Stimulated activated CD4-positive, alpha-beta T cell treated with anti-CD3 and anti-CD28 coated beads, Interleukin-4, amount 100 ng/mL, for 48 hours (primary cell): ENCODE measurements at places on chromosomes 5 and 9.
A peak's percentile ranks its signal among the peaks of the same experiment; 100 is the strongest.

DNA sequence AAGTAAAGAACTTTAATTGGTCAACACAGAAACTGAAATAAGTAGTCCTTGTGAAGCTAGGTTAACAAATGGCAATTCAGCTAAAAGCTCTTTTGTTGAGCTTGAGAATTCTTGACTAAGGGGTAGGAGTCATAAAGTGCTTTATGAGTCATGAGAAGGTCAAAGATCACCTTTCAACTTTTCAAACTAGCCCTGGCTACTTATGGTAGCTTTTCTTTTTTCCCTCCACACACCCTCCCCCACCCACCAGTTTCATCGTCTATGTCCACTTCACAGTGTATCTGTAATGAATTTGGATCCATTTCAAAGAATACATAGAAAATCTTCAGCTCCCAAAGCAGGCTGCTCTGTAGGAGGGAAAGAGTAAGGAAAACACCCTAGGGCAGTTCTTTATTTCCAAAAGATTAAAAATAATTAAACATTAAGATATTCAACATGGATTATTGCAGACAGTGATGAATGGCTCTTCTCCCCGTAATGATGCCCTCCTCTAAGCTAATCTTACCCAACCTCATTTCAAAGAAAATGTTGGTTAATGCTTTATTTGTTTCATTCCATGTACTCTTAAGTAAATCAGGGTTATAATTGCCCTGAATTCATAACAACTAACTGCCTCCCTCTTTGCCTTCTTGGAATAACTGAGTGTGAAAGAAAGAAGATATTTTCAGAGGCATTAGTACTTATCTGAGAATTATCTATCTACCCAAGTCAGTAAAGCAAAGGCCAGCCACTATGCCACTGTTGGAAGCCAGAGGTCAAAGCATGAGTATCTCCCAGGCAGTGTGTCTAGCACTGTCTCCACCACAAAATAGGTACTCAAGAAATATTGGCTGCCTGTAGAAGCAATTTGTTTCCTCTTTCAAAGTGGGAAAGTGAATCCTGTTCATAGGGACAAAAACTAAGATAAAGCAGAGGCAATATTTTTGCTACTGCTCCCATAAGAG, 290.6 kb downstream of the PIK3R1 start:
- DNase-seq = no peak

- DNase-seq = no peak
Observed at GRCh38 chr5:57845025-57845424, 362.4 kb upstream of the ACTBL2 start.

- DNase-seq = no peak
Observed at GRCh38 chr9:29668732-29669131, 2095.5 kb upstream of the C9orf72 start.

GRCh38 chr9:37908698-37909186, 4.8 kb upstream of the SLC25A51 start:
- no peak for DNase-seq

DNA sequence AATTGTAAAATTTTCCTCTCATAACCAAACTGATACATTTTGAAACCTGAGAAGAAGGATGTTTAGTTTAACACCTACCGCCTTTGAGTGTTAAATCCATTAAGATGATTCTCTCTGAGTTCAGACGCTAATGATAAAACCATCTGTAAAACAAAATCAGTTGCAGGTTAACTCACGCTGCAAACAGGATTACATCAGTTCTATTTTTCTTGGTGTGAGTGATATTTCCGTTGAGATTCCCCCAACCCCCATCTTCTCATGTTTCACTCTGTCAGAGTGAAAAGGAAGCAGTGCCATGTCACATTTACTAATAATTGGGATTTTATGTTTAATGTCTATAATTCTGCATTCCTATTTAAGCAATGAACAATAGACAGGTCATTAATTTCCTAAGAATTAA, 146.5 kb downstream of the FANCC start:
- peak; percentile 4 for DNase-seq

DNA sequence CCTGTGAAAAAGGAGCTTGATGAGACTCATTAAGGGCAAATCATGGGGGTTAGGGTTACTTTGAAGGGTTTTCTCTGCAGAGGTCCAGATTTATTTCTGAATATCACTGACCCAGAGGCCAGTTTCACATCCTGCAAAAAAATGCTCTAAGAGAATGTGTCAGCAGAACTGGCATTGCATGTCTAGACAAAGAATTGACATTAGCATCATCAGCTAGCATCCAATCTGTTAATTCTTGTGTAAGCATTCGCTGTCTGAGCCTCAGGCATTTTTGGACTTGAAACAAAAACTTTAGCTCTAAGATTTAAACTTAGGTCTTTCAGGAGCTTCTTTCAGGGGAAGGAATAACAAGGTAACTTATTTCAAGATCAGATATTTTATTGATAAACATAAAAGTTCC, 187.9 kb upstream of the ELL2 start:
- no peak for DNase-seq

- DNase-seq = no peak
Observed at GRCh38 chr9:28598408-28598807, 1025.1 kb upstream of the C9orf72 start.
